ENCODE measurements at places on chromosomes 5 and 9. TPM values are rescaled to one million over a fixed set of nuclear protein-coding genes. Genes with fewer than 3 reads are reported as not detected.

DNA sequence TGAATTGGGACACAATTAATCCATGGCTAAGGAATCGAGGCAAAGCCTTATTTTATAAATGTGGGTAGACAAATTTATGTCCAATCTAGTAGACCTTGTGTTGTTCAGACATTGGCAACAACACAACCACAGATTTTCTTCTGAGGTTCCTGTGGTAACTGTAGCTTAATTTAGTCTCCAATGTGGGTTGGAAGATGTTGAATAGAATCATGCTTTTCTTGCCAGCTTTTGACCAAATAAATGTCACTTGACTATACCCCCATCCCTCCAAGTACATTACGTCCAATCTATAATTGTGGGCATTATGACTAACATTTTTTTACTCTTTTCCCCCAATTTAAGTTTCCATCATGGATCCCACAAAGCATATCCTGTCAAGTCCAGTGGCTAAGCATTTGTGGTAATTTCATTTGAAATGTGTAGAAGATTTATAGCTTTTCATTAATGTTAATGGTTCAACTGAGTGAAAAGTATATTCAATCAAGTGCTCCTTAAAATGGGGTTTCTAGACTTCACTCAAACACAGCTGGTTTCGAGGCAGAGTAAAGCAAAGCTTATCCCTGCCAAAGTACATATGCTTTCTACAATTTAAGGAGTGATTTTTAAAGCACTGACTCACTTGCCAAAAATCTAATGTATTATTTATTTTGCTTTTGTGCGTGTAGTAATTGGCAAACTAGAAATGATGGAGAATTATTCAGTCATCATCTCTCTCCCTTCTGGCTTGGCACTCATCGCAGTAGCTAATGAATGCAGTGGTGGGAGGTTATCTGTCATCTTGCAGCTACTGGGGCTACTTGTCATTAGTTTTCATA lies 141.8 kb downstream of the FAM174A start:
- no peak for DNase-seq
- H3K4me3 ChIP-seq: no peak overlapping the region
- no peaks in the 10 kb centered on the region for H3K4me1 ChIP-seq
- no peak overlapping the region for H3K27ac ChIP-seq
- no peaks in the 10 kb centered on the region for H3K36me3 ChIP-seq

DNA sequence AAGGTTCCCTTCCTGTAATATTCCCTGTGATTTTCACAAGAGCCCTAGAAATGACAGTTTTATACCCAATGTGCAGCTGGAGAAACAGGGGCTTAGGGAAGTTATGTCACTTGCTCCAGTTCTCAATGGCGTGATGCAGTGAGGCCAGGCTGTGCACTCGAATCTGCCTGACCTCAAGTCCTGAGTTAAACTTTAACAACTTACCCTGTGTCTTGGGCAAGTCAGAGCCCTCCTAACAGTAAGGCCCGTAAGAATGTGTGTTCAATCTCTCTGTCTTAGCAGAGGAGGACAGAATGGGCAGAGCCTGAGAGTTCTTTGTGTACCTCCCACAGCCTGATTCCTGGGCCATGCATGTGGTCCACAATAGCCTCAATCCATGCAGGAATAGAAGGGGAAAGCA lies 181.1 kb downstream of the TRIM32 start:
- H3K27ac ChIP-seq: no peak overlapping the region
- no peak overlapping the region for H3K4me3 ChIP-seq
- H3K4me1 ChIP-seq: no peaks in the 10 kb centered on the region
- no peak for DNase-seq
- no peaks in the 10 kb centered on the region for H3K27me3 ChIP-seq

- no peak for DNase-seq
- H3K27ac ChIP-seq: no peak overlapping the region
- H3K4me1 ChIP-seq: no peaks in the 10 kb centered on the region
- no peaks in the 10 kb centered on the region for H3K27me3 ChIP-seq
- no peak overlapping the region for H3K4me3 ChIP-seq
These were observed 291.2 kb upstream of the DMRT1 start for GRCh38 chr9:550333-550732.

The SLC6A7 gene
- polyA plus RNA-seq: not detected

The BNIP1 gene
- polyA plus RNA-seq: 13.6 TPM

DNA sequence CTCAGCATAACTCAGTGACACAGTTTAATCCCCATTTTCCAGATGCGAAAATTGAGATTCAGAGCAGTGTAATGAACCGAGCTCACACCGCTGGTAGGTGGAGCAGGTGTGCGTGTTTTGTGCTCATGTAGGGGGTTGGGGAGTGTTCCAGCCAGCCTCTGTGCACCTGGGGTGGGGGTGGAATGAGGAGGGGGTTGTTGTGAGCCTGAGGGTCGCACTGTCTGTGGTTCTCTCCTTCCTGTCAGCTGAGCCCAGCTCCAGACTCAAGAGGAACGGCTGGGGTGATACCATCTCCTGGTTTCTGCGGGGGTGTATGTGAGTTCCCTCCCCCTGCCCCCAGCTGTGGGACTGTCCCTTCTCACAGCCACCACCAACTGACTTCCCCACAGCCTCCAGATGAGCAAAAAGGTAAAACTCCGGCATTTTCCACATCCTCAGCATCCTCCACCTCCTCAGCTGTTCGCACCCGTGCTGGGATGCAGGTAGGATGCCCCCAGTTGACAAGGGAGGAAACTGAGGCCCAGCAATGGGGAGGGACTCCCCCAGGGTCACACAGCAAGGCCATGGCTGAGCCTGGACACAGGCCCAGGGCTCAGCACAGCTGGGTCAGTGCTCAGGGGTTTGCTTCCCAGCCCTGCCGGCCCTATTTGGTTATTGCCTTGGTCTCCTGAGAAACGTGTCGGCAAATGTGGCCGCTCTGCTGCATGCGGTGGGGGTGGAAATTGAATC lies 2.1 kb downstream of the SH2D3C start:
- H3K27me3 ChIP-seq: no peaks in the 10 kb centered on the region
- H3K36me3 ChIP-seq: peaks cover 22% of the 10 kb centered on the region
- peak; percentile 79 for DNase-seq
- H3K4me1 ChIP-seq: peaks cover 74% of the 10 kb centered on the region
- peak overlapping the region; percentile 68 for H3K27ac ChIP-seq

GRCh38 chr5:127696683-127697082 lies 6.5 kb upstream of the CCDC192 start:
- H3K27ac ChIP-seq: no peak overlapping the region
- no peak for DNase-seq
- no peaks in the 10 kb centered on the region for H3K4me1 ChIP-seq
- no peaks in the 10 kb centered on the region for H3K36me3 ChIP-seq
- no peak overlapping the region for H3K4me3 ChIP-seq

DNA sequence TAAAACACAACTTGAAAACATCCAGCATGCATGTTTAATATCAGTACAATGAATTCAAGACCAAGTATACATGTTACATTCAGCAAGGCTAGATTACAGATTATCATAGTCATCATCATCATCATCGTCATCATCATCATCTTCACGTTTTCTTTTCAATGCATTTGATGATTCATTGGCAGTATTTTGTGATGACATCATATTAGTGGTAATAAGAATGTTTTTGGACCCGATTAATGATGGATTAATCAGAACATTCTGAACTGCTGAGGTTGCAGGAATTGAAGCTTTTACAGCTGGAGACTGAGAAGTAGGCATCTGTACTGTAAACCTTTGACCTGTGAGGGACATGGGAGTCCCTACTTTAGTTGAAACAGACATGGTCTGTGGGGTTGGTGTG lies 4.5 kb downstream of the AK6 start:
- H3K4me3 ChIP-seq: no peak overlapping the region
- peaks cover 42% of the 10 kb centered on the region for H3K36me3 ChIP-seq
- H3K27me3 ChIP-seq: no peaks in the 10 kb centered on the region
- DNase-seq: no peak
- peaks cover 15% of the 10 kb centered on the region for H3K4me1 ChIP-seq

The GPRIN1 gene
- 0.05 TPM for polyA plus RNA-seq

DNA sequence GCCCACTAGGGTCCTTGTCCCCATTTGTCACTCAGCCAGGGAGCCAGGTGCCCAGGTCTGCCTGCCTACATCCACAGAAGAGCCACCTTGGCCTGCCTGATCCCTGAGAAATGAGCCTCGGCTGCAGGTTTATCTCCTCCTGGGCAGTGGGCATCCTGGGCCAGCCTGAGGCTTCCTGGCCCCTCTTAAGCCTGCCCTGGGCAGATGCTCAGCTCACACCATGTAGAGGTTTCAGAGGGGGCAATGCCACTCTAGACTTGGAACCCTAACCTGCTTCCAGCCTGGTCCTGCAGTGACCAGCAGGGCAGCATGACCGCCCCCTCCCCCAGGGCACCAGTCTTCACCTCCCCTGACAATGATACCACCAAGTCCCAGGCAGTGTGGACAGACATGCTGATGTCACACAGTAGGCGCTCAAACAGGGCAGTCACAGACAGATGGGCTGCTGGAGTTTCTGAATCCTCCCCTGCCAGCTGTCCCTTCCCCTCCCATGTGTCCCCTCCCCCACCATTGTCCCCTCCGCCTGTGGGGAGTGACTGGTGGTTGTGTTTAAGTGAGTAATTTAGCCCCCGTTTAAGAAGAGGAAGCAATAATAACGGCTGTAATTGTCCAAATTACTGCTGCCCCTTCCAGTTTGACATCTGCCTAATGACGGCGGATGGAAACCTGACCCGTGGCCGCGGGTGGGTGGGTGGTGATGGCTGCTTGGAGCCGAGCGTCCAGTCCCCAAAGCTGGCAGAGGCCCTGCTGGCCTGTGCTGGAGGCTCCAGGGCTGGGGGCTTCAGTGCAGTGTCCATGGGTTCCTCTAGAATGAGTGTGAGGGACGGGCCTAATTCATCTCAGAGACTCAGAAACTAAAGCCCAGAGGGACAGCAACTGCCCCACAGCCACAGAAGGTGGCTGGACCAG lies 147.7 kb downstream of the BARX1 start:
- DNase-seq: no peak
- no peaks in the 10 kb centered on the region for H3K36me3 ChIP-seq
- no peak overlapping the region for H3K4me3 ChIP-seq
- H3K27me3 ChIP-seq: no peaks in the 10 kb centered on the region

DNA sequence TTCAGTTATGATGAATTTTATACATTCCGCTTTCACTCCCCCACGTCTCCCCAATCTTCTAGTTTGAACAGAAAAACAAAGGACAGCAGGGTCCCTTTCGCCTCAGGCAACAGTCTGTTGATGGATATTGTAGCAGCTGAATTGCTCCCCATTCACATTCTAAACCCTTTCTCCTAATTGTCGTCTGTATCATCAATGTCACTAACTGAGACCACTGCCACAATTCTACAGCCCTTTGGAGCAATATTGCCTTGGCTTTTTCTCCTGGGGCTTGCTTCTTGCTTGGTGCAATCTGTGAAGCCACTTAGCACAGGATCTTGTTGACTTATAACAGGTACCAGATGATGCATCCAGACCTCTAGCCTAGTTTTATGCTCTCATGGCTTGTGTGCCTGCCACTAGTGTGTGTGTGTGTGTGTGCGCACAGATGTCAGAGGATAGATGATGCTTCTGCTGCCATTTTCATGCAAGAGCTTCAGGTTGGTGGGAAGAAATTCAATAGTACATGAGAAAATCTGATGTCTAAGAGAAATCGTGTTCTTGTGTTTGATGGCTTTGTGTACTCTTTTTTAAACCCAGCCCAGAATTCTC lies 195.2 kb upstream of the ISL1 start:
- H3K27me3 ChIP-seq: no peaks in the 10 kb centered on the region
- H3K4me1 ChIP-seq: no peaks in the 10 kb centered on the region

The IL5 gene
- polyA plus RNA-seq: not detected

- H3K4me1 ChIP-seq: no peaks in the 10 kb centered on the region
- no peaks in the 10 kb centered on the region for H3K36me3 ChIP-seq
- no peak for DNase-seq
These were observed 72.6 kb downstream of the ENTREP1 start for GRCh38 chr9:69397384-69398214.

GRCh38 chr5:16571016-16571415 lies 45.8 kb downstream of the RETREG1 start:
- no peaks in the 10 kb centered on the region for H3K27me3 ChIP-seq
- H3K4me3 ChIP-seq: no peak overlapping the region
- no peak for DNase-seq
- no peaks in the 10 kb centered on the region for H3K4me1 ChIP-seq

- H3K27ac ChIP-seq: no peak overlapping the region
- no peaks in the 10 kb centered on the region for H3K4me1 ChIP-seq
- H3K27me3 ChIP-seq: no peaks in the 10 kb centered on the region
- no peaks in the 10 kb centered on the region for H3K36me3 ChIP-seq
These were observed 4.6 kb downstream of the FLT4 start for GRCh38 chr5:180644825-180645273.

DNA sequence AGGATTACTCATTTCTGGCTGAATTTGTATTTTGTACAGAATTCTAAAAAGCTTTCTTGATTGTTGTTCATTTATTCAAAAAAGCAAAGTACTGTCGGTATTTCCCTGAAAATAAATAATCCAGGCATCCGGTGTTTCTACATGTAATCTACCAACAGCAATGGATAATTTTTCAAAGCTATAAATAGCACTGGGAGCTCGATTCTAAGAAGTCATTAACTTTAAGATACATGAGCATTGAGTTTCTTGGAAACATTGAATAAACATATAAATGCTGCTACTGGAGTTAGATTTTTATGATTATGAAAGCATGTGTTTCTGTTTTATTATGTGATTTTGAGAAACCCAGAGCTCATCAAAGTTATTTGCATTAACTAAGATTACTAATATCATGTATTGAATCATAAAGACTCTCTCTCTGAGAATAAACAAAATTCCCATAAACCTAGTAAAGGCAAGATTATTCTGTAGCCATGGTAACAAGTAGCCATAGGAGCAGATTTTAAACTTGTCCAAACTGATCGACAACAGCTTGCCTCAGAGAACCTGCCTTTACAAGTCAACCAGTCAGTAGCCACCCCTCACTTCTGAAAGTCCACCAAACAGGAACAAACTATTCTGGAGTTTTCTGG lies 197.0 kb downstream of the DRD1 start:
- H3K27ac ChIP-seq: no peak overlapping the region
- H3K4me3 ChIP-seq: no peak overlapping the region
- no peaks in the 10 kb centered on the region for H3K4me1 ChIP-seq
- no peak for DNase-seq

Measured in CD14-positive monocyte (primary cell).